Effector CD4-positive, alpha-beta T cell (primary cell): ENCODE measurements at places on chromosomes 11 and 22.
A peak's percentile ranks its signal among the peaks of the same experiment; 100 is the strongest.

GRCh38 chr11:46048198-46048597, 73.1 kb downstream of the PHF21A start:
- DNase-seq: no peak

DNA sequence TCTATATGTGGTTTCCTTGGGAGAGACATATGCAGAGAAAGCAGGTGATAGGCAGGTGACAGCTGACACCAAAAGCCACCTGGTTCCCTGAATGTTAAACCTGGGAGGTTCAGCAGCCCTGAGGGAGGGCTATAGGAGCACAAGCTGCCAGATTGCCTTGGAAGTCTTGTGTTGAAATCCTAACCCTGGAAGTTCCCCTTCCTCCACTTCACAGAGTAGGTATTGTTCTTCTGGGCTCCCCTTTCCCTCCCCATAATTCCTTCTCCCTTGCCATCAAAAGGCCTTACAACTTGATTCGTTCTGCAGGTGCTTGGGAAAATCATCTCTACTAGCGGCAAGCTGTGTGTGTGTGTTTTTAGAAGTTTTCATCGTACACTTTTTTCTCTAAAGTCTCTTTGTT, 5.4 kb downstream of the LDLRAD3 start:
- no peak for DNase-seq

DNA sequence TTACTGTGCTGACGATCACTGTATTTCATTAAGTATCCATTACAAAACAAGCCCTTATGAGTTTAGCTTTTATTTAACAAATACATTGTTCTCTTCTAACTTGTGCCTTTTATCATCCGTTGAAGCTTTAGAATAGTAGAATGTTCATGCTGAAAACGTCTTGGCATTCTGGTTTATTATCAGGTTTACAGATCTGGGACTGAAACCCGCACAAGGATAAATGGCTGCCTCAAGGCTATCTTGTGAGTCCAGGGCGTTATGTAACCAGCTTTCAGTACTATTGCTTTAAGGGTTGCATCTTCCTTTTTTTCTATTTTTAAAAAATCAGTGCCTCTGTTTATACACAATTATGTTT, 66.6 kb upstream of the PRODH start:
- DNase-seq: no peak

DNA sequence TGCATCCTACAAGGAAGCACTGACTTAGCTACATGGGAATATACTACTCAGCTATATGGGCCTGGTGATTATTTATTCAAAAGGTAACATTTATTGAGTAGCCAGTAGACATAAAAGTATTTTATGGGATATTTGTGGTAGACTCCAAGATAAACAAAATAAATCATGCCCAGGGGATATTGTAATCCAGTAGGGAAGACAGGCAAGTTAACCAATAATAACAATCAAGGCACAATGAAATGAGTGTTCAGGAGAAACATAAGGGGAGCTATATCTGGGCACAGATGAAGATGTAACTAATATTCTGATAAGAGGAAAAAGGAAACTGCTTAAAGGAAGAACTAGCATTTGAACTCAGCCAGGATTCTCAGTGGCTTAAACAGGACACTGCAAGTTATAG, 161.4 kb upstream of the MTNR1B start:
- DNase-seq: no peak

- DNase-seq: peak; percentile 49
Measured at GRCh38 chr22:22431271-22432220, 77.0 kb downstream of the ZNF280B start.

DNA sequence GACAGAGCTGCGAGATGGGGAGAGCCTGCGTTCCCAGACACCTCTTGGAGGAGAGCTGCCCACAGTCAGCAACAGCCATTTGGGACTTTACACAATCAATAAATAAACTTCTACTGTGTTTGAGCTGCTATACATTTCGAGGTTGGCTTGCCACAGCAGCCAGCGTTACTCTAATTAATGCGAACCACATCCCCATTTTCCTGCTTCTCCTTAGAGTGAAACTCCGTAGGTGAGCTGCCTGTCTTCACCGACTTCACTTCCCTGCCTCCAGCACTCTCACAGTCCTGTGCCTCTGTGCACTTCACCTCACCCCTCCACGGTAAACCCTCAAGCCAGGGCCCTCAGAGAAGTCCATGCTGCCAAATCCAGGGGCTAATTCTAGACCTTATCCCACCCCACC, 5.9 kb upstream of the SLC22A12 start:
- DNase-seq: no peak

GRCh38 chr22:50704510-50705218, 32.0 kb downstream of the SHANK3 start:
- no peak for DNase-seq

- DNase-seq: no peak
Measured at GRCh38 chr22:28351476-28351875, 328.2 kb downstream of the TTC28 start.

DNA sequence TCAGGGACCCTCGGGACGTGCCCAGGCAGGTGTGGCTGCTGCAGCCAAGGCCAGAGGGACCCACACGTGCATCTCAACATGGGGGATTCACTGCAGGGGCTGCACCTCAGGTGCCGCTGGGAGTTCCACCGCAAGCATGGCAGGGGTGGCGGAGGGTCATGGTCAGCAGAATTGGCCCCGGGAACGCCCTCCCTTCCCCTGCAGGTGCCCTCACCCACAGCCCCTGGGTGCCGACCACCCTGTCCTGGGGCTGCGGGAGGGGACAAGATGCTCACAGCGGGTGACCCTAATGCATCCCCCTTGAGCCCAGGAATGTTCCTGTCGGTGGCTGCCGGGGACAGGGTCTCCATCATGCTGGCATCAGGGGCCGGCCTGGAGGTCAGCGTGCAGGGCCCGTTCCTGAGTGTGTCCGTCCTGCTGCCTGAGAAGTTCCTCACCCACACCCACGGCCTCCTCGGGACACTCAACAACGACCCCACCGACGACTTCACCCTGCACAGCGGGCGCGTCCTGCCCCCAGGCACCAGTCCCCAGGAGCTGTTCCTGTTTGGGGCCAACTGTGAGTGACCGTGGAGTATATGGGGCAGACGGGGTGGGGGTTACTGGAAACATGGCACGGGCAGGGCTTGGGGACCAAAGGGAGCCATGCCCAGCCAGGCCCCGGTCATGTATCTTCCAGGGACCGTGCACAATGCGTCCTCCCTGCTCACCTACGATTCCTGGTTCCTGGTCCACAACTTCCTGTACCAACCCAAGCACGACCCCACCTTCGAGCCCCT, 5.8 kb downstream of the SUSD2 start:
- no peak for DNase-seq

DNA sequence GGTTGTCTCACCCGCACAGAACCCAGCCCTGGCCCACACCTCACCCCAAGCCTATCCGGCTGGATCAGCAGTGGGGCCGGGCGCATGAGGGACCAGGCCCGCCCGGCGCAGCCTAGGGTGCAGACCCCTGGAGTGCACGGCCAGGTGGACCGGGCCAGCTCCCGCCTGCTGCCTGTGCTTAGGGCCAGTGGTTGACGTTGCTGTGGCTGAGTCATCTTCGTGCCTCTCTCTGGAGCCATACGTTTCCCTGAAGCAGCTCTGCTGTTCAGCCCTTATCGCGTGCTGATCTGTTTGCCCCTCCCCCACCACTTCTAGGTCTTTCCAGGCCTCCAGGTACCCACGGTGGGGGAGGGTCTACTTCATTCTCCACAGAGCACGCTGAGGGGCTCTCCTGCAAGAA, 39.5 kb downstream of the CDKN1C start:
- no peak for DNase-seq

GRCh38 chr11:46698597-46698996, 1.8 kb downstream of the ARHGAP1 start:
- DNase-seq: no peak

GRCh38 chr11:18253233-18253632, 4.8 kb upstream of the SAA2 start:
- no peak for DNase-seq

DNA sequence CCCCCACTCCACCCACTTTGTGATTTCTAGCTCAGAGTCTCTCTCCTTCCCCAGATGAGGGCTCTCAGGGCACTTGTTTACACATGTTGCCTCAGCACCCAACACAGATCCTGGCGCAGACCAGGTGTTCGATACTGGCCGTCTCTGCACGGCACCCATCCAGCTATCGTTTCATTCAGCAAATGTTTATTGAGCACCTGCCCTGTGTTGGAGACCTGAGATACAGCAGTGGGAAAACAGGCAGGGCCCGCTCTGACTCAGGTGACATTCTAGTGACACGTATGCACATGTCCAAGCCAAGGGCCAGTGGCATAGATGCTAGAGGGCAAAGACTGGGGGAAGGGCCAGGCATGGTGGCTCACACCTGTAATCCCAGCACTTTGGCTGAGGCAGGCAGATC, 71.9 kb downstream of the NFAM1 start:
- no peak for DNase-seq
